ENCODE measurements at places on chromosomes 1 and 21.

DNA sequence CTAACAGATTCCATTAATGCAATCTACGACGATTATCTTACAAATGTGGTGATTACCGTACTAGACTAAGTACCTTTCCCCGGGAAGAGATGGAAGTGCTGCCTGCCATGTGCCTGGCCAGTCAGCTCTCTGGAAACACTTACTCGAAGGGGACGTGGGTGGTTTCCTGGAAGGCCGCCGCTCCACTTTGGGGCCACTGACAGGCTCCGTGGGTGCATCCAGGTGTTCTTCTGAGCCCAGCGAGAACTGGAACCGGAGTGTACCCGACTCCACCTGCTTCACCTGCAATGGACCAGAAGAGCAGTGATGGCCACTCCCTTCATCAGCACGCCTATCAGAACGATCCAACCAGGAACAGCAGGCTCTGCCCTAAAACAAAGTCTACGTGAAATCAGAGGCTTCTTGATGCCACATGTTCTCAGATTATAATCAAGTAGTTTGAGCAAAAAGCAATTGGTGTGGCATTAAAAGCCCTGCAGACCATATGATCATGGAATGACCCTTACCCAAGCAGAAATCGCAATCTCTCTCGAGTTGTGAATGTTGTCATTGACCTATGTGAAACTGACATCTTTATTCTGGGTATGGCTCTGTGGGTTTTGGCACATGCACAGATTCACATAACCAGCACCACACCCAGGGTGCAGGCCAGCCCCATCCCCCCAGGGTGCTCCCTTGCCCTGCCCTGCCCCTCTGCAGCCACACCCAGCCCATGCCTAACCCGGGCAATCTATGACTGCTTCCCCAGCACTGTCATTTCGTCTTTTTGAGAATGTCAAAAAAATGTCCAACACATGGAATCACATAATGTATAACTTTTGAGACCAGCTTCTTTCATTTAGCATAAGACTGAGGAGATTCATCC, 64.5 kb downstream of the NPHP4 start:
- no peak for DNase-seq

GRCh38 chr1:165549973-165550372, 6.2 kb downstream of the LRRC52 start:
- no peak for DNase-seq

- DNase-seq: no peak
Measured at GRCh38 chr1:52179073-52179472, 37.2 kb downstream of the ZFYVE9 start.

DNA sequence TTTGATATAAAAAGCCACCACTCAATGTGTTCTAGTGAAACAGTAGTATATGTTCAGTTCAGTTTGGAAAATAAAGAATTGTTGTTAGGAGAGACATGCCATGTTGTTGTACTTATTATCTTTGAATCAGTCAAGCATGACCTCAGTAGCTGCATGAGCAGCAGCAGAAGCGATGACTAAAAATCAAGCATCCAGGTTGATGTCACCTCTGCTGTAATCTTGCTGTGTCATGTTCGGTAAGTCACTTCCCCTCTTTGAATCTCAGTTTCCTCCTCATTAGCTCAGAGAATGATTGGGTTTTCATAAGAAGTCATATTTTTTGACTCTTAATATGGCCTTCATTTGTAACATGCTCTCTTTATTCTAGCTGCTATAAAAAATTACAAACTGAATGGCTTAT, 428.4 kb upstream of the B3GALT2 start:
- DNase-seq: peak; percentile 13

DNA sequence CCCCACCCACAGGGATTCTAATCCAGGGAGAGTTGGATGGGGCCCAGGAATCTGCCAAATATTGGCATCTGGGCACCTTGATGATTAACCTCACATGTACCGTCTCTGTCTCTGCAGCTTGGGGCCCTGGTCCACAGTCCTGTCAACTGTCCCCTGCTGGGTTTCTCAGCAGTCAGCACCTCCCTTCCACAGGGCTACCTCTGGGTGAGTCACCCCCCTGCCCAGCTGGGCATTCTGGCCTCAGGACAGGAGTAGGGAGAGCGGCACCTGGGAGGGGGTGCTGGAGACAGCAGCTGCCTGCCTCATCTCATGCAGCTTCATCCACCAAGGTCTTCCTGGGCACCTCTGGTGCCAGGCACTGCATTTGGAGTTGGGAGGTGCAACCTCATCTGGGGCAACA, 100.6 kb upstream of the ACTL8 start:
- DNase-seq: no peak

DNA sequence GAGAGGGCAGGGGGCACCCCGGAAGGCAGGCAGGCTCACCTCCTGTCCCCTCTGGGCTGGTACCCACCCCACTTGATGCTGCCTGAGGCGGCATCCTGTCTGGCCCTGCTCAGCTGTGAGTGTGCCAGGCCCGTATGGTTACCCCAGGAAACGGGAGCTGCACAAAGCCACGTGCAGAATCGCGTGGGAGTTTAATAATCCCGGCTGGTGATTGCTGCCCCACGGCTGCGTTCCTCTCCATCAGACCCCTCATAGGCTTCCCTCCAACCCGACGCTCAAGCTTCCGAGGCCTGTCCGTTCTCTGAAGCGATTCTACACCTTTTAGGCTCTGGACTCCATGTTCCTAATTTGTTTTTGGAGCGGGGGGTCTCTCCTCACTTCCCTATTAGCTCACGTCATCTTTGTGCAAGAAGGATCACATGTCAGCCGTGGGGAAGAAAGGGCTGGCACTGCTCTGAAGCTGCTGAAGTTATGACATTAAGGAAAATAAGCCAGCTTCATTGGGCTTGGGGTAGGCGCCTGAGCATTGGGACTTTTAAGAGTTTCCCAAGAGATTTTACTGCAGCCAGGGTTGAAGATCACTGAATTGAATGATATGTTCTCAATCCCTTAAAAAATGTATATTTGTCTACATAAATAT, 1.1 kb upstream of the B3GALT5 start:
- no peak for DNase-seq

- no peak for DNase-seq
Measured at GRCh38 chr1:159750621-159751020, 30.1 kb upstream of the DUSP23 start.

GRCh38 chr1:67401443-67401842, 28.8 kb downstream of the SERBP1 start:
- DNase-seq: no peak

- DNase-seq: no peak
Measured at GRCh38 chr1:197106869-197107268, 39.6 kb downstream of the ASPM start.

DNA sequence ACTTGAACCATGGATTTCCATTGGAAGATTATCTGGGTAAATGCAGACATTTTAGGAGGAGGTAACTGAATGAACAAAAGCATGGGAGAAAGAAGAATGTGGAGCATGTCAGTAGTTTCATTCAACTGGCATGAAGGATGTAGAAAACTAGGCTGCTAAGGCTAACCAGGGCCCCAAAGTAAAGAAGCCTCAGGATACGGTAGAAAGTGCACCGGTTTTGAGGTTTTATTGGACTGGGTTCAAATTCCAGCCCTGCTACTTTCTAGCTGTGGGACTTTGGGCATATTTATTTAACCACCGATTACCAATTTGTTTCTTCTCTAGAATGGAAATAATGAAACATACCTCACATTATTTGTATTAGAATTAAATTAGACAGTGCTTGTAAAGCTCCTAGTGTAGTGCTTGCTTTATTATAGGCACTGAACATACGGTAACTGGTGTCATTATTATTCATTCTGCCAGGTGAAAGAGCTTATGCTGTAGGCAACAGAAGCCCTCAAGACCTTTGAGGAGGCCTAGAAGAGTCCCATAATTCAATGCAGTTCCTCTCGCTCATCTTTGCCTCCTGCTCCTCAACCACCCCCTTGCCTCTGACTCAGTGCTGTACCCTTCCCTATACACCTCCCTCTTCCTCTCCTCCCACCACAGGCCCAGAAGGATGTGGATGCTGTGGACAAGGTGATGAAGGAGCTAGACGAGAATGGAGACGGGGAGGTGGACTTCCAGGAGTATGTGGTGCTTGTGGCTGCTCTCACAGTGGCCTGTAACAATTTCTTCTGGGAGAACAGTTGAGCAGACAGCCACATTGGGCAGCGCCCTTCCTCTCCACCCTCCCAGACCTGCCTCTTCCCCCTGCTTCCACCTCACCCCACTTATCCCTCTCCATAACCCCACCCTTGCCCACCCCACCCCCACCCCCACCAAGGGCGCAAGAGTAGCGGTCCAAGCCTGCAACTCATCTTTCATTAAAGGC, 2.5 kb upstream of the CHTOP start:
- DNase-seq: no peak

DNA sequence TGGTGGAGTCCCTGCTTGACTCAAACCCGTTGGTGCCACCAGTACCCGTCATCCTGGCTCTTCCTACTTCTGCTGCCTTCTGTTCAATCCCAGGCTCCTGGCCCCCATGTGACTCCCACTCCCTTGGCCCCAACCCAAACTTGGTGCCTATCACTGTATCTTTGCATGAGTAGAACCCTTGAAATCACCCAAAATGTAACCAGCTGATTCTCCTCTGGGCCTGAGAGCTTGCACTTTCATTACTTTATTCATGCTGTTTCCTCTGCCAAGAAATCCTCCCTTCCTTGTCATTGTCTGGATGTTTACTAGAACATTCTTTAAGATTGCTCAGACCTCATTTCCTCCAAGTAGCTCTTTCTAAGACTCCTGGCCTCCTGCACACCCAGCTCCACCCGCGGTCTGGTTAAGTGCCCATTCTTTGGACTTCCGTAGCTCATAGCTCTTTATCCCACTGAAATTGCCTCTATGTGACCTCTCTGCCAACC, 15.7 kb downstream of the PTAFR start:
- DNase-seq: peak; percentile 48

GRCh38 chr1:156149374-156150332, 3.7 kb upstream of the SEMA4A start:
- no peak for DNase-seq

DNA sequence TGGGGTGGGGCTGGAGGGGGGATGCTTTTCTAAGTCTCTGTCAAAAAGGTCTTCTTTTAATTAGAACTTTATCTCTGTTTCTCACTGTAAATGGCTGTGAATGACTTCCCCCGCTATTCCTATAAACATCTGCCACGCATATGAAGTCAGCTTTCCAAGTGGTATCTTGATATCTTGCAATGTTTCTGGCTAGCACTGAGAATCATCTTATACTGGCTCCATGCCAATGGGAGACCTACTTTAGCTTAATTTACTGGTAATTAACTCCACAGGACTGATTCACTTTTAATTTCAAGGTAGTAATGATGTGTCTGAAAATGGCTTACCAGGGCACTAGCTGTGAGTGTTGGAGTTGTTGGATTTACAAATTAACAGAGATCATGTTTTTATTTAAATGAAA, 4.3 kb downstream of the GPR88 start:
- no peak for DNase-seq

GRCh38 chr1:155976062-155976912, 2.1 kb downstream of the ARHGEF2 start:
- DNase-seq: peak; percentile 87

GRCh38 chr1:40435876-40436275, 14.4 kb upstream of the ZFP69B start:
- no peak for DNase-seq

GRCh38 chr1:164443166-164443565, 115.8 kb upstream of the PBX1 start:
- no peak for DNase-seq

- DNase-seq: peak; percentile 78
Measured at GRCh38 chr1:39866767-39867166, 16.5 kb downstream of the TRIT1 start.

- no peak for DNase-seq
Measured at GRCh38 chr1:163300568-163300967, 21.2 kb upstream of the NUF2 start.

GRCh38 chr1:170594066-170594626, 62.2 kb downstream of the GORAB start:
- DNase-seq: no peak

GRCh38 chr1:113211467-113211866, 138.5 kb downstream of the LRIG2 start:
- DNase-seq: no peak

DNA sequence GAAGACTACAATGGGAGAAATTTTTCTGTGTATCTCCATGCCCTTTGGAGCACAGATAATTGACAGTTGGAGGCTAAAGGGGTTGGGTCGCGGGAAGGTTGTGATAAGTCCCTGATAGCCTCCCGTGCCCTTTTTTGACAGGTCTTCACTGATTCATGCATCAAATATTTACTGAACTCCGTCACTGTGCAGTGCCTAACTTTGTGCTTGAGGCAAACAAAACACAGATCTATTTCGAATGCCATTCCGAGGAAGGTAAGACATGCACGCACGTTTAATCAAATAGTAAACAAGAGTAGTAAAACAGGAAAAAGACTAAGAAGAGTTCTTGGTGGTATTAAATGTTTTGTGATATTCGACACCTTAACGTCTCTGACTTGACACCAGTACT, 494 bp upstream of the PIP5K1A start:
- DNase-seq: no peak

DNA sequence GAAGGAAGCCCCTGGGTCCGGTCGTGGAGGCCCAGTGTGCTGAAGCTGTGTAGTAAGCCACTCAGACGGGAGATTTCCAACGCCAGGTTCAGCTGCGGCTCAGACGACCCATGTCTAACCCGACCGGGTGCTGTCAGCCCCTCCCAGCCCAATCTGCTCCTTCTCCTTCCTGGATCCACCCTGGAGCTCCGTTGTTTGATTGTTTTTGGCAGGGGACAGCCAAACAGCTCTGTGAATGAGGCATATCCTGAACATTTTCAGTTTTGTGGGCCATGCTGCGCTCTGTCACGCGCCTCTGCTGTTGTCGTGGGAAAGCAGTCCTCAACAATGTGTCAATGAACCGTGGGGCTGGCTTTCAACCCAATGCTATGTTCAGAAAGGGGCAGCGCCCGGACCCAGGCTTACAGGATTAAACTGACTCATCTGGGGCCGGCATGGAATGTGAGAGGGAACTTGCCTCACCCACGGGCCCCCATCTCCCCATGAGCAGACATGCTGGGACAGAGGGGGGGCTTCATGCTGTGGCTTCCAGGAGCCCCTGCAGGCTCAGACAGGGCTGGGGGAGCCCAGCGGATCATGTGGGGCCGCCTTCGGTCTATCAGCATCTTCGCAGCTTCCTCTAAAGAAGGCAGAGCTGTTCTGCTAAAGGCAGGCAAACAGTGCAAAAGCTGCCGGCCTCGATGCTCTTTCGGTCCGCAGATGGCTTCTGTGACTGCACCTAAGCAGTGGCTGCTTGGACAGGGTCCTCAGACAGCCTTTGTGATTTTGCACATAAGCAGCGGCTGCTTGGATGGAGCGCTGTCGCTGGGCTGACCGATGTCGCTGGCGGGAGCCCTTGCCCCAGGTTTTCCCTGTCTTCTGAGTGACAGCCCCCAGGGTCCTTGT, 101.7 kb downstream of the RIPK4 start:
- peak; percentile 54 for DNase-seq

DNA sequence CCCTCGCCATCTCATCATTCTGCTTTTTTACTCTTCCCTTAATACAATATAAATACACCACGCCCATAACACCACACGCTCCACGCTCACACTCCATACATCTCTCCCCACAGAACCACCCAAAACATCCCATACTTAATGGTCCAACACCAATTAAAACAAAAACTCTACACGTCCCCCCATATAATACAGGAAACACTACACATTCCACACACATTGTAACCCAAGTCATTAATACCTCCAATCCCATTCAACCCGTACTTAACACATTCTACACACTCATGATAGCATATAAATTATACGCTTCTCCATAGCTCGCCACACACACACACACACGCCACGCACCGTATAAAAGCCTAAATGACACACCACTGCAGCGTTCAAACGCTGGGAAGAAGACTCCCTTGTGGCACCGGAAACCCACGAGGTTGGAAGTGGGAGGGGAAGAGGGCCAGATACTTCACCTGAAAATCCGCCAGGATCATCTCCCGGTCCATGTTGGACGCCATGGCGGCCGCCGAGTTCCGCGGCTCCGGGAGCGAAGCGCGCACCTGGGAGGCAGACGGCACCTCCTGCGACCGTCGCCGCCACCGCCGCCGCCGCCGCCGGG, 659 bp downstream of the FAF1 start:
- DNase-seq: no peak

Measured in fibroblast of upper back skin (primary cell).